ENCODE measurements at places on chromosomes 11 and 22. TPM values are rescaled to one million over a fixed set of nuclear protein-coding genes. Genes with fewer than 3 reads are reported as not detected.

DNA sequence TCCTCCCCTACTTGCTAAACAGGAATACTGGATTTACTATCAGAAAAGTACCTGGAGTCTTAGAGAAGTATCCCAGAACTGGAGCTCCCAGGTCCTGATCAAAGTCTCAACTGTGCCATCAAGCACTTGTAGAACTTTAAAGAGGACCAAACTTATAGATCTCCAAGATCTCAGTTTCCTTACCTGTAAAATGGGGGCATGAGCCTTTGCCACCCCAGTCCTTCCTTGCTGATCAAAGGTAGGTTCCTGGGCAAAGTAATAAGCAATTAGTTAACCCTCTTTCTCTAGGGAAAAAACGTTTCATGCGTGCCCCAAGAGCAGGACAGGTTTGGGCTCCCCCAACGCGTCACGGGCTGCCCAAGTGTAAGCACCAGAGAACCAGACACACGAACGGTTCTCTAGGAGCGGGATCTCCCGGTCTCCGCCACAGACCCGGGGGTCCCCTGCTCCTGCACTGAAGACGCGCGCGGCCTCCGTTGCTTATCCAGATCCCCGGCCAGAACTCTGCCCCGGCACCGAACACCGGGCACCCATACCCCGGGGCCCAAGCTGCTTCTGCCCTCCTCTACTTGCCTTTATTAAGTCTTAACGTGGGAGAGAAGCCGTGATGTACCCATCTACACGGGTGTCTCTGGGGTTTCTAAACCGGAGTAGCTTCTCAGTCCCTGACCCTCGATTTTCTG, 505 bp downstream of the ZNF214 start:
- DNase-seq = no peak

DNA sequence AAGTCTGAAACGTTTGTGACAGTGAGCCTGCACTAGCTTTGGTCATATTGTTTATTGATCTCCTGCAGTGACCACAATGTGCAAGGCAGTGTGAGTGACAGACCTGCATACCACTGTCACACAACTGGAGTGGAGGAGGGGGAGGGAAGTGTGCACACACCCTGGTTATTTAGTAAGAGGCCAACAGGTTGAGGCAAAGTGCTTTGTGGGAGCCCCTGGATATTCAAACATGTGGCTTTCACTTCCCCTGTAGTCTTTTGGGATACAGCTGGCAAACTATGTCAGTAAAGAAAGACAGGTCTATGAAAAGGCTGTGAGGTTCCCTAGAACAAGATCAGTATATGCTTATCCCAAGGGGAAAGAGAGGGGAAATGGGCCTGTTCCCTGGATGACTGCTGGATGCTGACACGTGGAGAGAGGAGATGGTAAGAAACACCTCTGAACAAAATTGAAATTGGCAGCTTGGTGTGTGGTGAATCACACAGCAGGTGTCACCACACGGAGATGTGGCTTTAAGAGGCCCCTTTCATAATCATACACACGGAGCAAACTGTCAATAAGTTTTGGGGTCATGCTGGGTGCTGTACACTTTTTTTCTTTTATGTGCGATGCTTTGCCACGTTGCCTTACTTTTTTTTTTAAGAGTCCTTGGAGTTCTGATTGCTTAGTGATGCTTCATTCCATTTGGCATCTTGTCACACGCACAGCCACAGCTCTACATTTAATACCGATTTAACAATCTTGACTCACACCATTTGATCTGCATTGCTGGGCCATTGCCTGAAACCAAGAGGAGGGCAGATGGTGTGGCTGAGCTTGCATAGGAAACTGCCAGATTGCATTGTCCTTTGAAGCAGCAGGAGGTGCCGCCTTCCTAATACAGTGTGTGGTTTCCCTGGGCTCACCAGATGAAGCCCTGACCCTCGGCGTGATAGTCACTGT, 11.3 kb downstream of the OSBP2 start:
- DNase-seq = no peak

The TBX1 gene
- total RNA-seq = 1.6 TPM

The SLC25A18 gene
- not detected for total RNA-seq

DNA sequence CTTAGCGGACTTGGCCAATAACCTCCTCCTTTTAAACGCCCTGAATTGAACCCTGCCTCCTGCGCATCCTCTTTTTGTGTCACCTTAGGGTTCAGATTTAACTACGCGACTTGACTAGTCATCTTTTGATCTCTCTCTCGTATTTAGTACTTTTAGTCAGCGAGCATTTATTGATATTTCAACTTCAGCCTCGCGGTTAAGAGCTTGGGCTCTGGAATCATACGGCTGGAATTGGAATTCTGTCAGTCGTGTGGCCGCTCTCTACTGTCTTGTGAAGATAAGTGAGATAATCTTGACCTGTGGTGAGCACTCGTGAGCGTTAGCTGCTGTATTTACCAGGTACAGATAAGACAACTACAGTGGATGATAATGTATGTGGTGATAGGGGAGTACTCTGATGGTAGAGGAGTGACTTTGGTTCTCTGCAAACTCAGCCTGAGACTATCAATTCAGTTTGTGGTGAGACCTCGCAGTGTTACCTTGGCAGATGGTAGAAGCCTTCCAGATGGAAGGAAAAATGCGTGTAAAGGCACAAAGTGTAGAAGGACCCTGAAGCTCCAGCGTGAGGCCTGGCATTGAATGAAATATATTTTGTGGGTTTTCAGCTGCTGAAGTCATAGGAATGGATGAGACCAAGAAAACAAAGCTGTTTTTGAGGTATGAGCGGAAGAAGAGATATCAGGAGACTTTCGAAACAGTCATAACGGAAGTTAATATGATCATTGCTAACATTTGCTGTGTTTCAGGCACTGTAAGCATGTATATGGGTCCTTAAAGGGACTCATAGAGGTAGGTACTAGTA, 682 bp downstream of the ATM start:
- no peak for DNase-seq

GRCh38 chr22:46583571-46583970, 36.6 kb upstream of the GRAMD4 start:
- peak; percentile 13 for DNase-seq

GRCh38 chr11:73996161-73996747, 12.6 kb downstream of the UCP3 start:
- DNase-seq = no peak

The LRRC4C gene
- 0.42 TPM for total RNA-seq

GRCh38 chr11:57162179-57162898, 19.4 kb upstream of the LRRC55 start:
- no peak for DNase-seq

- no peak for DNase-seq
Observed at GRCh38 chr11:61375761-61376108, 13.6 kb downstream of the TMEM138 start.

GRCh38 chr11:116710001-116710674, 62.6 kb downstream of the BUD13 start:
- DNase-seq = no peak

The OR8G1 gene
- not detected for total RNA-seq

DNA sequence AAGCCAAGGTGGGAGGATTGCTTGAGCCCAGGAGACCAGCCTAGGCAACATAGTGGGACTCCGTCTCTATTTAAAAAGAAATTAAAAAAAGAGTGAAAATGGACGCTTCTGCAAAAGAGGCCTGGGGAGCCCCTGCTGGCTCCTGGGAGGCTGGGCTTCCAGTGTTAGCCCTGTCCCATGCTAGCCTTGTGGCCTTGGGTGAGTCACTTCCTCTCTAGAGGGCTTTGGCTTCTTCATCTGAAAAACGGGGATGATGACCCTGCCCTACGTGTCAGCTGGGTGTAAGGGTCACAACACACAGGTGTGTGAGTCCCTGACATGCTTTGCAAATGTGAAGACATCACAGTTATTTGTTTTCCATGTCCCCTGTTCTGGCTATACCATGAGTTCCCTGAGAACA, 32.8 kb downstream of the FAM227A start:
- DNase-seq = no peak

The OR8G5 gene
- not detected for total RNA-seq

The CNGA4 gene
- total RNA-seq = 0.14 TPM

GRCh38 chr22:46149512-46150033, 753 bp upstream of the PPARA start:
- peak; percentile 87 for DNase-seq

The HSPA8 gene
- total RNA-seq = 705 TPM

DNA sequence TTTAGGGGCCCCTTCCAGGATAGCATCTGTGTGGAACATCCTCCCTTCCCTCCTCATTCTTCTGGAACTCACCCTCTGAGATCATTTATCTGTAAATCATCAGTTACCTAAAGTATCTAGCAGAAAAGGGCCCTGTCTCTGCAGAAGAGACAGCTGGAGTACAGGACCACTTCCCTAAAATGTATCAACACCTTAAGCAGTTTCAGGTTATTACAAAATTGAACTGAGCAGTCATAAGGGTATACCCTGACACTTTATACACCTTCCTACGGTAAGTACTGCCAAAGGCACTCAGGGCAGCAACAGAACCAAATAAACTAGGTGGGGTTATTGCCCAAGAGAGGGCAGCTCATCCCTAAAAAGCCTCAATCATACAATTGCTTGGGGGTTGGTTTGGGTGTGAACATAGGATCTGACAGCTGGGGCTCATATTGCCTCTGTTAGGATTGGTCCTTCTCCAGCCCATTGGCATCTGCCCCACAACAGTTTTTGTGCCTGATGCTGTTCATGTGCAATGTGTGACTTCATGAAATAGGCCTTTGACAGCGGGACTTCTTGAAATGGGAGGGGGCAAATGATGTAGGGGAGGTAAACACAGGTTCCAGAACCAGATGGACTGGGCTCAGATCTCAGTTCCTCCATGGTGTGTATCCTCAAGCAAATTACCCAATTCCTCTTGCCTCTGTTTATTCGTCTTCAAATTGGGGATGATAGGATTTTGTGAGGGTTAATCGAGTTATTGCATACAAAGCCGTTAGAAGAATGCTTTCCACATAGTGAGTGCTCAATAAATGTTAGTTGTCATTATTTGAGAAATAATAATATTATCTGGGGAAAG, 2.9 kb downstream of the POU2AF3 start:
- no peak for DNase-seq

The USH1C gene
- 159 TPM for total RNA-seq
